ENCODE measurements at places on chromosomes 4 and X.

DNA sequence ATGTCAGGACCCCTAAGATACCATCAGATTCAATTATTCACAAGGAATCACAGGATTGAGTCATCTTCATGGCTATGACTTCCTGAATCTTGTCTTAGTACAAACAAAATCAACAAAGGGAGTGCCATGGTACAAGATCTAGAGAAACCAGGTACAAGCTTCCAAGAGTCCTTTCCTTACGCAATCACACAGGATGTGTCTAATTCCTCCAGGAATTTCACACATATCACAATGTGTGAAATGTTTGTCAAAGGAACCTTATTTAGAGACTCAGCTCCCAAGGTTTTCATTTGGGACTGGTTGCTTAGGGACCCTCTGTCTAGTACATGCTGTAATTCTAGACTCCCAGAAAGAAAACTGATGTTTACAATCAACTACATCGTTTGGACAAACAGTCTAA is 83.0 kb downstream of the MAB21L2 start:
- no peaks in the 10 kb centered on the region for H3K36me3 ChIP-seq
- peak overlapping the region; percentile 68 for H3K27ac ChIP-seq
- no peak overlapping the region for H3K4me3 ChIP-seq
- peak; percentile 48 for DNase-seq
- peaks cover 9% of the 10 kb centered on the region for H3K4me1 ChIP-seq

- peaks cover 6% of the 10 kb centered on the region for H3K4me1 ChIP-seq
- H3K27ac ChIP-seq, result no peak overlapping the region
- no peaks in the 10 kb centered on the region for H3K36me3 ChIP-seq
- H3K4me3 ChIP-seq, result no peak overlapping the region
Observed at GRCh38 chrX:37347420-37347819, 1.7 kb upstream of the PRRG1 start.

GRCh38 chr4:152509595-152510225 is 26.2 kb downstream of the FBXW7 start:
- no peaks in the 10 kb centered on the region for H3K27me3 ChIP-seq
- H3K27ac ChIP-seq, result no peak overlapping the region
- DNase-seq, result no peak
- no peaks in the 10 kb centered on the region for H3K36me3 ChIP-seq
- no peak overlapping the region for H3K4me3 ChIP-seq

DNA sequence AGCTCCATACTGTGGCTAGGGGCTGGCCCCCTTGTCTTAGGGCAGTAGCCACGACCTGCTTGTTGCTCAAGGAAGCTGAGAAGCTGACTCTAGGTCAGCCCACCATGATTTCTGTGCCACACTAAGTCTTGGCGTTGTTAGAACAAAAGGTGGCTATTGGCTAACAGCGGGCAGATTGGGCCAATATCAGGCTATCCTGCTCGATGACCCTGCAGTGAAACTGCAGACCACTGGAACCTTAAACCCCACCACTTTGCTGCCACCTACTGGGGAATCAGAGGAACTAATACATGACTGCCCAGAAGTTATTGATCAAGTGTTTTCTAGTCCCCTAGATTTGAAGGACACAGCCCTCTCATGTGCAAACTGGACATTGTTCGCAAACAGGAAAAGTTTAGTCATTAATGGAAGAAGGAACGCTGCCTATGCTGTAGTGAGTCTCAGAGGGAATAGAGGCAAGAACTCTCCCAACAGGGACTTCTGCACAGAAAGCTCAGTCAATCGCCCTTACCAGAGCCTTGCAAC is 17.0 kb upstream of the PAPSS1 start:
- H3K4me3 ChIP-seq, result no peak overlapping the region
- DNase-seq, result peak; percentile 58

DNA sequence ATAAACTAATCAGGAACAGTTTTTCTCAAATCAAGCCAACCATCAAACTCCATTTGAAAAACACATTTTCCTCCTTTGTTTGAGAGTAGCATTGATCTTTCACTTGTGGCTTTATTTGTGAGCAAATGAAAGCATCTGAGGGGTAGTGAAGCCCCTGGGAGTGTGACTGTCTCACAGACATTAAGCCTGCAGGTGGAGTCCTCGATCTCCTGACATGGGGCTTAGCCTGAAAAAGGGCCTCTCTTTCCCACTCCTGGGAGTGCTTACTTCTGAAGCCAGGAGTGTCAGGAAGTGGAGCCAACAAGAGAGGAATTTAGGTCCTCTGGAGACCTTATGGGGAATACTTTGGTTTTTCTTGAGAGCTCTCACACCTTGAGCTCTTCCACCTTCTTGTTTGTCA is 158.2 kb upstream of the SFRP2 start:
- no peaks in the 10 kb centered on the region for H3K4me1 ChIP-seq
- H3K27me3 ChIP-seq, result no peaks in the 10 kb centered on the region
- DNase-seq, result no peak
- H3K27ac ChIP-seq, result no peak overlapping the region
- no peak overlapping the region for H3K4me3 ChIP-seq
- no peaks in the 10 kb centered on the region for H3K36me3 ChIP-seq

GRCh38 chr4:14596904-14597303 is 405.4 kb upstream of the CPEB2 start:
- H3K36me3 ChIP-seq, result no peaks in the 10 kb centered on the region
- no peak overlapping the region for H3K4me3 ChIP-seq
- DNase-seq, result no peak
- no peaks in the 10 kb centered on the region for H3K4me1 ChIP-seq

DNA sequence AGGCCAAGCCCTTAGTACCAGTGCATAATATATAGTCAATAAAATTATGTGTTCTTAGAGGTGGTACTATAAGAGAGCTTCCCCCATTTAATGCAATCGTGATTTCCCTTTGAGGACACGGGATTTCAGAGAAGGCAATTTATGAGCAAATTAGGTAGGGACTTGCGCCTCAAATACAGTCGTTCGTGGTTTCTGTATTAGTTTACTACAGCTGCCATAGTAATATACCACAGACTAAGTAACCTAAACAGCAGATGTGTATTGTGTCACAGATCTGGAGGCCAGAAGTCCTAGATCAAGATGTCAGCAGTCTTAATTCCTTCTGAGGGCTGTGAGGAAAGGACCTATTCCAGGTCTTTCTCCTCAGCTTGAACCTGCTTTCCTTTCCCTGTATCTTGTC is 1.5 kb upstream of the PUDP start:
- no peak overlapping the region for H3K4me3 ChIP-seq
- no peak for DNase-seq
- H3K4me1 ChIP-seq, result no peaks in the 10 kb centered on the region
- no peaks in the 10 kb centered on the region for H3K36me3 ChIP-seq

GRCh38 chrX:124455966-124456365 is 109.6 kb downstream of the SH2D1A start:
- no peak overlapping the region for H3K27ac ChIP-seq
- H3K4me3 ChIP-seq, result no peak overlapping the region
- no peak for DNase-seq

- H3K27ac ChIP-seq, result no peak overlapping the region
- no peak for DNase-seq
- H3K36me3 ChIP-seq, result no peaks in the 10 kb centered on the region
- no peak overlapping the region for H3K4me3 ChIP-seq
Observed at GRCh38 chrX:87064502-87064901, 453.1 kb upstream of the KLHL4 start.

DNA sequence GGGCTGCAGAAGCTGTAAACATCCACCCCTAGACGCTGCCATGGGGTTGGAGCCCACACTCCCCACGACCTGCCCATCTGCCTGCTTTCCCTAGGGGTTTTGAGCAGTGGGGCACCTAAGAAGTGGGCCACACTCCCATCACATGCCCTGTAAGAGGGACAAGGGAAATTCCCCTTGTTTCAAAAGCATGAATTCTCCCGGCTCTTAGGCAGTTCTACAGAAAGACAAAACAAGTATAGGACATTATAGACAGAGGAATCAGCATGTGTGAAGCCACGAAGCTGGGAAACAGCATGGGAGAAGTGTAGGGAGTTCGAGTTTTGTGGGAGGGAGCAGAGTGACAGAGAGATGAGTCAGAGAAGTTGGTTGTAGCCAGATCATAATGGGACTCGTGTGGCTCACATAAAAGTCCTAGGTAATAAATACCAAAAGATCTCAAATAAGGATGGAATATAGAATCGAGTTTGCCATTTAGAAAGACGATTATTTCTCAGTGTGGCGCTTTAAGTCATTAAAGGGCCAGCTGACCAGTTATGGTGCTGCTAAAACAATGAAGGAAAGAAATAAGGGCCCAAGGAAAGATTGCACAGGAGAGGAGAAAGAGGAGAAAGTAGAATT is 23.9 kb downstream of the APOO start:
- no peaks in the 10 kb centered on the region for H3K36me3 ChIP-seq
- peak; percentile 37 for DNase-seq
- H3K27ac ChIP-seq, result peak overlapping the region; percentile 37
- peaks cover 10% of the 10 kb centered on the region for H3K4me1 ChIP-seq

DNA sequence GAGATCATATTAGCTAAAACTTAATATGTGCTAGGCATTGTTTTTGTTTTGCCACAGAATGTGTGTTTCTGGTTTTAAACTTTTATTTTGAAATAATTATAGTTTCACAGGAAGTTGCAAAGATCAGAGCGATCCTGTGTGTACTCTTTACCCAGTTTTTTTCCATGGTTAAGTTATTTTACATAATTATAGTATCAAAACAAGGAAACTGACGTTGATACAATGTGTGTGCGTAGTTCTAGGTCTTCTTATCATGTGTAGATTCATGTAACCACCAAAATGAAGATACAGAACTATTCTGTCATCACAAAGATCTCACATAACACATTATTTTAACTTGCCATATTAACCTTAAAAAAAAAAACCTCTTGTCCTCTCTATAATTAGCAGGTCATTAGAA is 69.2 kb downstream of the BLTP1 start:
- H3K36me3 ChIP-seq, result peaks cover 2% of the 10 kb centered on the region
- no peaks in the 10 kb centered on the region for H3K4me1 ChIP-seq
- no peak overlapping the region for H3K4me3 ChIP-seq
- DNase-seq, result no peak
- no peak overlapping the region for H3K27ac ChIP-seq
- H3K27me3 ChIP-seq, result no peaks in the 10 kb centered on the region

DNA sequence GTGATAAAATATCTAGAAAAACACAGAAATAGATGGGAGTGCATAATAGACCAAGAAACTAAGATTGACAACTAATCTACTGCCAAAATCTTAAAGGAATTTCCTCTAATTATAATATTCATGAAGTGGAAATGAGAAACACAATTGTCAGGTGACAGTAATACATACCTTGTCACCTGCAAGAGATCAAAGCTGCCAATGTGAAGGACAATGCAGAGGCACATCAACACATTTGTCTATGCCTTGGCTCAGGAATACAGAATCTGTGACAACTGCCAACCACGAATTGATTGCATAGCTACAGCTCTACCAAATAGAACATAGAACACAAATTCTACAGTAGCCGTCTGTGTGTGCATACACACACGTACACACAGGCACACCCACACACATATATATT is 295.7 kb downstream of the PPARGC1A start:
- no peak overlapping the region for H3K4me3 ChIP-seq
- no peaks in the 10 kb centered on the region for H3K4me1 ChIP-seq
- no peaks in the 10 kb centered on the region for H3K36me3 ChIP-seq
- no peaks in the 10 kb centered on the region for H3K27me3 ChIP-seq

DNA sequence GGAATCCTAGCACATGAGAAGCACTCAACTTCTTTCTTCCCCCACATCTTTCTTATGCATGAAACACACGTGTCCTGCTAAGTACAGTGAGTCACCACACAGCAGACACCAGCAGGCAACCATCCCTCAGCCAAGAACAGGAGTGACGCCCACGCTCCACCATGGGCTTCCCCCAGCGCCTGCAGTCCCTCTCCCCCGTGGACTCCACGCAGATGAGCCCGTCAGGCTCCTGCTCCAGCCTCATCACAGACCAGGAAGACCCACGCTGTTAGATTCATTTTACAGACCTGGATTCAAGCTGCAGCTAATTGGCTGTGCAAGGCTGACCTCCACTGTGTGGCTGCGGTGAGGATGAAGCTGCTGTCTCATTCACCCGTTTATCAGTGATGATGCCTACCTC is 16.7 kb downstream of the HMX1 start:
- no peaks in the 10 kb centered on the region for H3K4me1 ChIP-seq
- no peak overlapping the region for H3K4me3 ChIP-seq
- H3K27ac ChIP-seq, result no peak overlapping the region
- no peaks in the 10 kb centered on the region for H3K36me3 ChIP-seq

- no peaks in the 10 kb centered on the region for H3K4me1 ChIP-seq
- no peaks in the 10 kb centered on the region for H3K36me3 ChIP-seq
- no peaks in the 10 kb centered on the region for H3K27me3 ChIP-seq
- DNase-seq, result no peak
Observed at GRCh38 chrX:46036508-46036907, 508.7 kb downstream of the ZNF674 start.

- no peak overlapping the region for H3K4me3 ChIP-seq
- no peaks in the 10 kb centered on the region for H3K4me1 ChIP-seq
- no peak overlapping the region for H3K27ac ChIP-seq
- peaks cover 18% of the 10 kb centered on the region for H3K36me3 ChIP-seq
- DNase-seq, result no peak
Observed at GRCh38 chr4:25847329-25847728, 15.5 kb downstream of the SEL1L3 start.

DNA sequence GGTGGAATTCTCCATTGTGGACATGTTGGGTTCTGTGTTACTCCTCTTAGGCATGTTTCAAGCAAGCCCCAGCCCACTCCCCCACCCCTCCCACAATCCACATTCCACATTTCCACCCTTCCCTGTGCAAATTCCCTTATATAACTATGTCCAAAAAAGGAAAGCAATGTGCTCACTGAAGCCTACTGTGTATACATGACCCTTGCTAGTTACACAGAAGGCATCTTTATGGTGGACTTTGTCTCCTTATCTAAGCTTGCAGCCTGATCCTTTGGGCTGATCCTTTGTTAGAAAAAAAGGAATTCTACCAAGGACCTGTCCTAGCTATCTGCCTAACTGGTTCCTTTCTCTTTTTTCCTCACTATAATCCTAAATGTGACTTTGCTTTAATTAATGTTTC is 796.8 kb downstream of the NLGN4X start:
- no peak overlapping the region for H3K4me3 ChIP-seq
- H3K4me1 ChIP-seq, result no peaks in the 10 kb centered on the region
- DNase-seq, result no peak
- H3K36me3 ChIP-seq, result no peaks in the 10 kb centered on the region
- no peak overlapping the region for H3K27ac ChIP-seq

DNA sequence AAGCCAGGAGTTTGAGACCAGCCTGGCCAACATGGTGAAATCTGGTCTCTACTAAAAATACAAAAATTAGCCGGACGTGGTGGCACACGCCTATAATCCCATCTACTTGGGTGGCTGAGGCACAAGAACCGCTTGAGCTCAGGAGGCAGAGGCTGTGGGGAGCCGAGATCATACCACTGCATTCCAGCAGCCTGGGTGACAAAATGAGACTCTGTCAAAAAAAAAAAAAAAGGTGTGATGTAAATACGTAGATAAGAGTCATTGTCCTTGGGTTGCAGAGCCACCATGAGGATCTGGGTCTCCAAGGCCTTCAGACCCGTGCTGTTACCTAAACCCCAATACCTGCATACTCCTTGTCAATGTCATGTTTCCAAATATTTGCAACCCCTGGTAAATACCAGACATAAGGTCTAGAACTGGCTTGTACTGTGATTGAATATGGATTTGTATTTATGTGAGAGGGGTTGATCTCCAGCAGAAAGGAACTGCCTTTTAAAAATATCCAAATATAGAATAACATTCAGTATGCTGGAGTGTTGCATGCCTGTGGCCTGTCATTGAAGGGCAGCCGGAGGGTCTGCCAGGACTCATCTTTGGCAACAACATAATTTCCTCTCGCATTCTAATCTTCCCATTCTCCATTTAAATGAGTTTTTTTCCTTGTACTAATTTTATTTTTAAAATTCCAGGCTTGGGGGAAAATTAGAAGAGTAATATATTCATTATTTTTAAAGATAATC is 40.4 kb downstream of the ATXN3L start:
- no peak for DNase-seq
- no peaks in the 10 kb centered on the region for H3K36me3 ChIP-seq
- H3K4me3 ChIP-seq, result no peak overlapping the region
